Upper lobe of right lung (tissue), 1 donor: ENCODE measurements at places on chromosomes 6 and 20. TPM values are rescaled to one million over a fixed set of nuclear protein-coding genes. Genes with fewer than 3 reads are reported as not detected.

DNA sequence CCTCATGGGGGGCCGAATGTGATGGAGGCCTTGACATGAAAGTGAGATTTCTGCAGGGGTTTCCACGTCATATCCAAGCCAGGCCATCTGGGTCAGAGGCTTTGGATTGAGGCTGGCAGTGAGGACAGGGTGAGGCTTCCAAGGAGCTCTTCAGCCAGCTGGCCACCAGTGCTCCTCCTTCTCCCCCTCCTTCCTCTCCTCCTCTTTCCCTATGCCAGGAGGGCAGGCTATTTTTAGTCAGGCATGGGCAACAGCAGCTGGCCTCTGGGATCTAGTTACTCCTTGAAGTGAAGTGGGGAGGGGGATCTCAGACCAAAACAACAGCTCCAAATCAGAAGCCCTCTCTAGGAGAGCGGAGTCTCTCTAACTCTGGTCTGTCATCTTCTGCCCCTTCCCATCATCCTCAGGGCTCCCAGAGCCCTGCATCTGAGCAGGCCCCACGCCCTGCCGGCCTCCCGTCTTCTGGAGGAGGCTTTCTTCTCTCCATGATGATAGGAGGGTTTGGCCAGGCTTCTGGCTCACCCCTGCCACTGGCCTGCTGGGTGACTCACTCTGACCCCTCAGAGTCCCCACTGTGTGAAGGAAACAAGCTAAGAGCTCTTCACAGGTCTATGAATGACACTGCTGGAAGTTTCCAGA is 612 bp downstream of the TNNC2 start:
- DNase-seq: no peak
- H3K27ac ChIP-seq: peak overlapping the region; percentile 47
- peaks cover 21% of the 10 kb centered on the region for H3K27me3 ChIP-seq
- H3K4me1 ChIP-seq: peaks cover 14% of the 10 kb centered on the region
- no peak overlapping the region for H3K4me3 ChIP-seq

DNA sequence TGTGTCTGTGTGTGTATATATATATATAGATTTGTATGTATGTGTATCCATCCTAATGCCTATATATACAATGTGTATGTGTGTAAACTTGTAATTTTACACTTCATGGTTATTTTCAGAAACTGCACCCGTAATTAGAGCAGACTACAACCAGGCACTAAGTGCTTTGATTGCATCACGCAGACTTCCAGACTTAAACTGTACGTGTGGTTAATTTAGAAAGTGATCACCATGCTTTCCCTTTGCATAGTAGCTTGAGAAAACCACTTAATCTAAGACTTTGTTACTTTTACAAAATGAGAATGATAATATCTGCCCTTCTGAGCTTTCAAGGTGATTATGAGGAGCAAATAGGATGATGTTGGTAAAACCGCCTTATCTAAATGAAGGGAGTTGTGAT is 50.1 kb upstream of the E2F3 start:
- no peaks in the 10 kb centered on the region for H3K4me1 ChIP-seq
- H3K36me3 ChIP-seq: no peaks in the 10 kb centered on the region
- no peak overlapping the region for H3K27ac ChIP-seq
- no peak overlapping the region for H3K4me3 ChIP-seq
- DNase-seq: no peak

DNA sequence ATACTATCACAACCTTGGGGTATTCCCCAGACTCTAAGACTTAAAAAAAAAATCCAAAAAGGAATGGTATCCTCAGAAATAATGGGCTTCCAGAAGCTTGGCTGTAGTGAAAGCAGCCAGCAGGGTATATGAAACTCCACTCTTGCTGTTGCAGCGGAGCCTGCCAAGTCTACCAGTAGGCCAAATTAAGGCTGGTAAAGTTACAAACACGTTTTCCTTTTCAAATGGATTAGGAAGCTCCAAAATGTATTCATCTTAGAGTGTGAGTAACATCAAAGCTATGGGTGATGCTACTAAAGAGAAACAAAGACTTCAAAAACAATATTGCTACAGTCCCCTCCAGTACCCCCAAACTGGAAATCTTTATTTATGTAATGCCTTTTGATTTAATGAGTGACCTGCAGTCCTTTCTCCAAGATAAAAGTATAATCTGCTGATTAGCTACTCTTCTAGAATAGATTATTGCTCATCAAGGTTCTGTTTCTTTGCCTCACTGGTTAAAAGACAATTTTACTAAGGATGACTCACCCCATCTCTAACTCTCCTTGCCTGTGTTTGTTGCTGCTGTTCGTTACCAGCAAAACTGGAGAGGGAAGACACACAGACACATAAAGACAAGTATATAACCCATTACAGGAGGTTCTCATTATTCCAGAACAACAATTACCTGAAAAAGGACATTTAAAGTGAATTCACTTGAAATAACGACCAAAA is 84.9 kb downstream of the BTBD9 start:
- H3K27me3 ChIP-seq: no peaks in the 10 kb centered on the region
- no peak overlapping the region for H3K4me3 ChIP-seq
- H3K4me1 ChIP-seq: no peaks in the 10 kb centered on the region
- H3K36me3 ChIP-seq: no peaks in the 10 kb centered on the region

GRCh38 chr20:34240693-34241615 is at the start of gene ASIP:
ASIP (plus strand) TSS chr20:34241423; CDS start chr20:34260375, 18,952 bp downstream.
- no peak within 1 kb of the TSS for H3K27ac ChIP-seq
- H3K4me3 ChIP-seq: no peak within 1 kb of the TSS
- H3K36me3 ChIP-seq: no peaks in the 10 kb centered on the region
- H3K4me1 ChIP-seq: no peaks in the 10 kb centered on the region

GRCh38 chr6:45663251-45664221 is 285.8 kb upstream of the SUPT3H start:
- peaks cover 28% of the 10 kb centered on the region for H3K27me3 ChIP-seq
- no peaks in the 10 kb centered on the region for H3K36me3 ChIP-seq
- peak overlapping the region; percentile 21 for H3K4me3 ChIP-seq

DNA sequence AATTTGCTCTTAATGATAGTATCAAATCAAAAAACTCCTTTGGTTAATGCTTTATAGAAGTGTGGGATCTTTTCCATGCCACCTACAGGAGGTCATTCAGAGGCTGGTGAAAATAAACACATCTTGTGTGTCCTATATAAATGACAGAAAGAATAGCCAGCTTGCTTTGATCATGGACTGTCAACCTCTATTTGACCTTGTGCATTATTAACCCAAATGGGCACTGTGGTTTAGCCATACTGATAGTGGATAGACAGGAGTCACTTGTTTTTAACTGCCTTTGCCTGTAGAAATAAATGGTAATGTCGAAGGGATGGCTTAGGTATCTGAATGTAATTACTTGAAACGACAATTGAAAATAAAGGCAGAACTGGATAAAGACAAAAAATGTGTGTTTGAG is 123.8 kb downstream of the CDKAL1 start:
- peaks cover 5% of the 10 kb centered on the region for H3K4me1 ChIP-seq
- no peaks in the 10 kb centered on the region for H3K36me3 ChIP-seq
- no peak for DNase-seq
- no peak overlapping the region for H3K4me3 ChIP-seq
- H3K27ac ChIP-seq: no peak overlapping the region

DNA sequence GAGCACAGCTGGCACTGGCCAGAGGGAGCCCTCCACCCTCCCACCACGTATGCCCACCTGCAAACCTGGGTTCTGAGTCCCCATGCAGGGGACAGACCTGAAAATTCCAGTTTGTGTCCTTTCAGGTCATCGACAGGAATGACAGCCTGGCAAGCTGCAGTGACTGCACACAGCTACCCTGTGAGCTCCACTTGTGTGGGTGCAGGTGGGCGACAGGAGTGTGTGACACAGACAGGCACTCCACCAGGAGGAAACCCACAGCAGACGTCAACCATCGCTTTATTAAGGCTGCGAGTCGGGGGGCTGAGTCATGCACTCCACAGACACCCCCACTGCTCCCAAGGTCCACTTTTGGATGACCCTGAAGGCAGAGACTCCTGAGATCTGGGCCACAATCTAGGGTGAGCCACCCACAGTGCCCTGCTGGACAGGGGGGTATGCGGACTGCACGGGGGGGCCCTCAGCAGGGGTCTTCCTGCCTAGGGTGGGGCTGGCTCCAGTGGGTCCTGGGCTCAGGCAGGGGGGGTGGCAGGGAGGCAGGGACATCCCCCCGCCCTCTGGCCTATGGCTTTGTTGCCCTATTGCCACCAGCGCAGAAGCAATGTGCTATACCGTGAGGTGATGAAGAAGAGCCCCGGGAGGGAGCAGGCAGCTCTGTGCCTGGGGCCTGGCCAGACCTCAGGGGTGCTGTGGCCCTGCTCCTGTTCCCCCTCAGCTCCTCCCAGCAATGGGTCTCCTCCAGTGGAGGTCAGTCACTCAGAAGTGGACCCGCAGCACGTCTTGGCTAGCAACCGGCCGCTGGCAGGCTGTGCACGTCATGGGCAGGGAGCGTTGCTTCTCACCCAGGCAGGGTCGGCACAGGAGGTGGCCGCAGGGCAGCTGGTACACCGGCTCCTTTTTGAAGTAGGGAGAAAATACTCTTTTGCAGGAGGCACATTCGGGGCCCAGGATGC is 25.1 kb upstream of the AVP start:
- H3K27me3 ChIP-seq: no peaks in the 10 kb centered on the region
- H3K36me3 ChIP-seq: peaks cover 11% of the 10 kb centered on the region
- H3K4me1 ChIP-seq: no peaks in the 10 kb centered on the region
- DNase-seq: no peak
- H3K27ac ChIP-seq: no peak overlapping the region

GRCh38 chr20:57598060-57598459 is 22.2 kb downstream of the ZBP1 start:
- H3K36me3 ChIP-seq: no peaks in the 10 kb centered on the region
- H3K27me3 ChIP-seq: no peaks in the 10 kb centered on the region
- H3K27ac ChIP-seq: no peak overlapping the region
- H3K4me3 ChIP-seq: no peak overlapping the region

DNA sequence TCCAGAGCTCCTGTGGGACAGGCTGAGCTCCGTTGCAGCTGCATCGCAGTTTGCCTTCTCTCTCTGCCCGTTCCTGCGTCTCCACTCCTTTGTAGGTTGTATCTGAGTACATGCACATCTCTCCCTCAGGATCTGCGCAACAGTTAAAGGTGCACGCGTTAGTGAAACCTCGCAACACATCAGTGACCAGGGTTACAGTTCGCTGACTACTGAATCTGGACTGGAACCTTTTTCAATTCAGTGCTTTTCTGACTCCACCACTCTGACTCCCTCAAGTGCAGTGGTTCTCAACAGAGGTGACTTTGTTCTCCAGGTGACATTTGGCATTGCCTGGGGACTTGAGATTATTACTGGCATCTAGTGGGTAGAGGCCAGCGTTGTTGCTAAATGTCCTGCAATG is 44.0 kb downstream of the UST start:
- H3K36me3 ChIP-seq: no peaks in the 10 kb centered on the region
- no peak overlapping the region for H3K4me3 ChIP-seq
- no peaks in the 10 kb centered on the region for H3K4me1 ChIP-seq
- no peak for DNase-seq
- H3K27ac ChIP-seq: no peak overlapping the region

- no peak overlapping the region for H3K4me3 ChIP-seq
- H3K27me3 ChIP-seq: no peaks in the 10 kb centered on the region
- no peaks in the 10 kb centered on the region for H3K4me1 ChIP-seq
- no peak overlapping the region for H3K27ac ChIP-seq
Measured at GRCh38 chr20:61524951-61525666, 273.0 kb downstream of the CDH4 start.

Gene EDN1
- 18.8 TPM for total RNA-seq

Gene OR2B3
- not detected for total RNA-seq

Gene F13A1
- total RNA-seq: 94.5 TPM

Gene ZBTB46
- 19.7 TPM for total RNA-seq
